ENCODE measurements at places on chromosomes 2 and 18.

DNA sequence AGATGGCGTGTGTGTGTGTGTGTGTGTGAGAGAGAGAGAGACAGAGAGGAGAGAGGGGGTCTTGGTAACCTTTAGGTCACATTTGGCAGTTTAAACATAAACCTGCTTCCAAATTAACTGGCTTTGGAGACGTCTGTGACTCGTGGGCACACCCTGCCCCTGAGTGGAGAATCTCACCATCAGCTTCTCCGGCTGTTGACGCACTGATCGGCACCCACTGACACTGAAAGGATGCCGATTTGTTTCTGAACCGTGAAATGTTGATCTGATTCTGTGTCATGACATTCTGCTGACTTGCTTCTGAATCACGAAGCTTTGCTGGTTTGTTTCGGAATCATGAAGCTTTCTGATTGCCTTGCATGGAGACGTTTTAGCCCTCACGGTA, 114.7 kb downstream of the RTP5 start:
- no peak for DNase-seq

GRCh38 chr2:239801404-239802184, 223.5 kb downstream of the NDUFA10 start:
- no peak for DNase-seq

DNA sequence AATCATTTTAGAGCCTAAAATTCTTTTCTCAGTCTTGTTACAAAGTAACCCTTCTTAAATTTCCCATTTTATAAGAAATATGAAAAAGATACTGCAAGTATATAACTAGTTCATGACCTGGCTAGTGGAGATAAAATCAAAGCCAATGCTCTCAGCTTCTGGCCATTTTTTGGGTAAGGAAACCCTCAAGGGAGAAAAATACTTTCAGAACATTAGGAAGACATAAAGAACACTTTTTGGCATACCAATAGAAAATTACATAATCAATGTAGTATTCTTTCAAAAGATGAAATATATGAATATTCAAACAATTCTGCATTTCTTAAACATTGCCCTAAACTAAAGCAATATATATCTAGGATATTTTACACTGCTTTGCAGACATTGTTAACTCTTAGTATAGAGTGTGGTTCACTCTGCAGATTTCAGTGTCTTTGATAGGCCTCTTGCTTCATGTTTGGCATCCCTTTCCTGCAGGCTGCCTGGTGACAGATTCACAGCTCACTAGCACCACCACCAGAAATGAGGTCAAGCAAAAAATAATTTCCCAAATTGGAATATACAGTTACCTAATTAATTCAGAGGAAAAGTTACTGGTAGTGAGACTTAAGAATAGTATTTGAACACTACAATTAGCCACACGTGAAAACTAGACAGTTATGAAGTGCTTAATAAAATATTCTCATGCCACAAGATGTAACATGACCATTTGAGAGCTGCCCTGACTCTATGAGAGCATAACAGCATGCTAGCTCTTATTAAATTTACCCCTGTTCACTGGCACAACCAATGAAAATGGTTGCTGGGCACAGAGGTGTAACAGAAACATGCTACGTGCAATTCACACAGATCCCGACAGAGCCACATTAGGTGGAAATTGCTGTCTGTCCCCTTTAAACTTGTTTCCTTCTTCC, 36.0 kb downstream of the PAIP2B start:
- no peak for DNase-seq

DNA sequence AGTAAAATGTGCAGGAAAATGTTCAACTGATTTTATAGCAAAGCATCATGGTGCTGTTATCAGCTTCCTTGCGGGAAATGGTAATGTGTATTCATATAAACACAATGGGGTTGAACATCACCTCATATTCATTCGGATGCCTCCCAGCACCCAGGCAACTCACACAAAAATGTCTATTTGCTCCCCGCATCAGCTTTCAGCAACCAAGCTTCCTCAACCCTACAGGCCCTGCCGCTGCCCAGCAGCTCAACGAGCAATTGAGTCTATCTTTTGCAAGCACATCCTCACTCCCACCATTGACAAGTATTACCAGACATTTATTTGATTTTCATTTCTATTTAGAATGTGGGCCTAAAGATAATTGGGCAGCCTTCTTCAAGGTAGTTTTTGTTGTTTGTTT, 2161.4 kb upstream of the PIK3C3 start:
- no peak for DNase-seq

- no peak for DNase-seq
Measured at GRCh38 chr2:13545320-13545719, 828.6 kb downstream of the TRIB2 start.

DNA sequence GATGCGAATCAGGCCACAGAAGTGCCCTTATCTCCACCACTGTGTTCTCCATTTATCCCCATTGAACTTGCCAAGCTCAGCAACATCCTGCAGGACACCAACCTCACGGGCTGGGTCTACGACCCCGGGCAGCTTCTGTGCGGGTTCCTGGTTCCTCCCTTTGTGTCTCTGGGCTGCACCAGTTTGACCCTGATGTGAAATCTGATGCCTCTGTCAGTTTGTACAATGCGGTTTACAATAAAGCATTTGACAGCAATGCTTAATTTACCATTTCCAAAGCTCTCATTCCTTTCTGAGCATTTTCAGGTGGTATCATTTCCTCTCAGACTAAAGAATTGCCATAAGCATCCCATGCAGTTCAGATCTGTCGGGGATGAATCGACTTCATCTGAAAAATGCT, 3.3 kb upstream of the TMEM18 start:
- no peak for DNase-seq

DNA sequence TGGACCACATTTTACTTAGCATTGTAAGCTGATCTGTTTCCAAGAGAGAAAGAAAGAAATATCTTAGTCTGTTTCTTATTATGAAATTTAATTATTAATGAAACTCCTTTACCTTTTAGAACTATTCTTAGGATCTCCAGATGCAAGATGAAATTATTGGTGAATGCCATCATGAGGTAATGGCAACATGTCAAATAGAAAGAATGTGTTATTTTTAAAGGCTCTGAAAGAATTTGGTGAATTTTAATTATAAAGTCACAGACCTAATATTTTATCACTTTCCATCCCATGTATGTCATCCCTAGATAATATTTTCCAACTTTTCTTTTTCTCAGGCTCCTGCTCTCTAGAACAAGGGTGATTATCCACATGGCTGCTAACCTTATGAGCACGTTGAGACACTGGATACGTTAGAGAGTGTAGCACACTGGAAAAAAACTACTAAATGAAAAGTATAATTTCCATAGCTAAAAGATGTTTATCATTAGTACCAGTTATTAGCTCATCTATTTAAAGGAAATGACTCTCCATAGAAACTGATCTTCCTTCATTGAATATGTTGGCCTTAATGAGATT, 95.2 kb upstream of the SCG2 start:
- no peak for DNase-seq

DNA sequence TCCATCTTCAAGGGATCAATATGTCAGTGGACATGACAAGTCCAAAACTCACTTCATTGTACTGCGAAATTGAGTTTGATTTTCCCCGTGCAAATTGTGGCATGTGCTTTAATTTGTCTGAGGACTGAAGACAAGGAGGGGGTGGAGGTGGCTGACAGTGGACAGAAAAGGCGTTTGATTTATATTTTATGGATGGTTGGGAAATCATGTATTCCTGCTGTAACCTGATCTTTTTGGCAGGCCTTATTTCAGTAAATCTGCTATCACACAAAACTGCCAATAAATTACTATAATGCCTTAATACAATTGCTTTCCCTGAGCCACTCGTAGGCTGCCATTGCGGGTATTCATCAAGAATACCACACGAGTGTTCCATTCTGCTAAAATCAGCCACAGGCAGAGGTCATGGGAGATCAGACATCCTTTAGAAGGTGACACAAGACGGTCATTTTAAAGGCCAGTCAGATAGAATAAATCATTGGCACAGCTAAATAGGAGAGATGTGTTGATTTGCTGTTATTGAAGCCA, 720.5 kb downstream of the MBD2 start:
- no peak for DNase-seq

DNA sequence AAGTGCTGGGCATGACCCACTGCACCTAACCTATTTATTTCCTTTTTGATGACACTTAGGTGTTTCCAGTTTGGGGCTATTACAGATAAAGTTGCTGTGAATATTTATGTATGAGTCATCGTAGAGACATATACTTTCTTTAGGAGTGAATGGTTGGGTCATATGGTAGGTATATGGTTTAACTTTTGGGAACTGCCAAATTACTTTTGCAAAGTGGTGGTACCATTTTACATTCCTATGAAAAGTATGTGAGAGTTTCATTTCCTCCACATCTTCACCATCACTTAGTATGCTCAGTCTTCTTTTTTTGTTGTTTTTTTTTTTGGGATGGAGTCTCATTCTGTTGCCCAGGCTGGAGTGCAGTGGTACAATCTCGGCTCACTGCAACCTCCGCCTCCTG, 56.1 kb downstream of the HNRNPLL start:
- DNase-seq, result no peak

GRCh38 chr2:200394045-200394444, 87.6 kb downstream of the SPATS2L start:
- no peak for DNase-seq

DNA sequence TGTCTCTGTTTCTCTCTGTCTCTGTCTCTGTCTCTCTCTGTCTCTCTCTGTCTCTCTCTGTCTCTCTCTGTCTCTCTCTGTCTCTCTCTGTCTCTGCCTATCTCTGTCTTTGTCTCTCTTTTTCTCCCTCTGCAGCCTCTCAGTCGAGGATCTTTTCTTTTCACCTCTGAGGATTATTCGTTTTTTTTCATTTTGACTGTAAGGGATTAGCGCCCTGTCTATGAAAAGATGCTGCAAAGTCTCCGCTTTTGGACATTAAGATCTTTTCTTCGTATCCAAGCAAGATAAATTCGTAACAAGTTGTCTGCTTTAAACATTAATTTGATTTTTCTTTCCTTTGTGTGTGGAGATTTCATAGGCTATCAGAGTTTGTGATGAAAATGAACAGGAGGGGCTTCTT, 191.2 kb upstream of the TPO start:
- no peak for DNase-seq

DNA sequence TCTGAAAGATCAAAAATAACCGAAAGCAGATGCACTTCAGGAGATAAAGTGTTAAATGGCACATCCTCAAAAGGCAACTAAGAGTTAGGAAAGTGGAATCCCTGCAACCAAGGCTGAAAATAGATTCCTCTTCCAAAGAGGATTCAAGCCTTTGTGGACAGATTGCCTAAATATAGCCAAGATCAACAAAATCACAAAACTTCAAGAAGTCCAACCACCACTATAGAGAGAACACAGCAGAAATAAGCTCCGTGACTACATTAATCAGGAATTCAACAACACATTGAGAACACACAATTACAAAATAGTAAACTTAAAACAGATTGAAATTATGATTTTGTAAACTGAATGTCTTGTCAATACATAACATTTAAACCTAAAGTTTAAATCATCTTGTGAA, 165.7 kb downstream of the LNPK start:
- no peak for DNase-seq

DNA sequence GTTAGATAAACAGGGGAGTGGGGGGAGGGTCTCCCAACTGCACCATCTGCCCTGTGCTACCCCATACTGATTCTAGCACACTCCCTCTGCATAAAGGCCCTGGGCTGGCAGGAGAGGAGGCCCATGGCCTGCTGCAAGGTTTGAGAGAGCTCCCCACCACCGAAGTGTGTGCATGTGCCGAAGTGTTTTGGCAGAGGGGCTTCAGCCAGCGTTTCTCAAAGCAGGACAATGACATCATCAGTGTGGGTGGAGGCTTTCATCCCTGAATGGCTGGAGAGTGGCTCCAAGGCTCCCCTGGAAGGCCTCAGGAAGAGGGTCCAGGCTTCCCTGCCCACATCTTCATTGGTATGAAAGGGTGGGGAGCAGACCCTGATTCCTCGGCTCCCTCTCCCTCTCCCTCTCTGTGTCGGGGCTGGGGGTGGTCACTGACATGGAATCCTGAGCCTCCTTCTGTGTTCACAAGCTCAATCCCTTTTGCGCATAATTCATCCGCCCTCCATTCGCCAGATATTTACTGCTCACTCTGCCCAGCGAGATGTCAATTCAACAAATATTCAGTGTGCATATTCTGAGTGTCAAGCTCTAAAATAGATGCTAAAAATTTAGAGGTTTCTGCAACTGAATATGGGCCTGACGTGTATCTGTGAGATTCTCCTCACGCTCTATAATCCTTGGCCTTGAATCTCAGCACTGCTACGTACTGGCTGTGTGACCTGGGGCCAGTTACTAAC, 122.1 kb downstream of the CELF4 start:
- no peak for DNase-seq

DNA sequence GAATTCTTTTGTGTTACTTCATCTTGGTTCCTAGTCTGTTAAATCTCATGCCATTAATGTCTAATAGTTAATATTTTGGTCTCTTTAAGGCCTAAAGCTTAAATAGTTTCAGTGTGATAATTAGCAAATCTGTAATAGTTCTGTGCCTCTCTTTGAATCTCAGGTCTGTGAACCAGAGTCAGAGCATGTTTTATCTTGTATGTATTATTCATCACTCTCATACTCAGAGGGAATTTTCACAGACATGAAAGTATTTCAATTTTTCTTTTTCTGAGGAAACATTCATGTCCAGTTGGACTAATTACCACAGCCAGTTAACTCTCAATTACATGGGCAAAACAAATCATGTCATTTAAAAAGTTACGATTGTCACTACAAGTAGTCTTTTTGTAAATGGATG, 931.9 kb upstream of the SLC39A10 start:
- no peak for DNase-seq

GRCh38 chr2:43039376-43040080, 186.9 kb downstream of the ZFP36L2 start:
- no peak for DNase-seq

DNA sequence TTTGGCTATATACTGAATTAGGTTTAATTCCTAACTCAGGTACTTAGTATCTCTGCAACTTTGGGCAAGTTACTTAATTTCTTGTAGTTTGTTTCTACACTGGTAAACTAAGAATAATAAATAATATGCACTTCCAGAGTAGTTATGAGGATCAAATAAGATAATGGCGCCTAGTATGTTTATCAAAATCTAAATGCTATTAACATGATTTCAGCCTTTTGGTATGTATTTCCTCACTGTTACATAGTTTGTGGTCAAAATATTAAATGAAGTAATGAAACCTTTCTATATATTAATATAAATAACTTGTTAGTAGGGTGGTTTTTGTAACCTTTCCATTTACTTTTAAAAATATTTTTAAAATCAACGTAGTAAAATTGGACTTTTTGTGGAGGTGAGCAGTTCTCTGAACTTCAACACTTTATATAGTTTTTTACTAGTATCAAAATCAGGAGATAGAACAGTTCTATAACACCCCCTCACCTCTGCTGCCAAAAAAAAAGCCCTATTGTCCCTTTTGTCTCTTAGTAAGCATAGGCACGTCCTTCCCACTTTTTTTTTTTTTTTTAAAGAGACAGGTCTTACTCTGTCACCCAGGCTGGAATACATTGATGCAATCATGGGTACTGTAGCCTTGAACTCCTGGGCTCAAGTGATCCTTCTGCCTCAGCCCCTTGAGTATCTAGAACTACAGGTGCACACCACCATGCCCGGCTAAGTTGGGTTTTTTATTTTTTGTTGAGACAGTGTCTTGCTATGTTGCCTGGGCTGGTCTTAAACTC, 44.8 kb downstream of the RAB3GAP1 start:
- no peak for DNase-seq

- no peak for DNase-seq
Measured at GRCh38 chr2:82524826-82525225, 1934.3 kb downstream of the SUCLG1 start.

GRCh38 chr18:70659036-70659925, 370.4 kb downstream of the SOCS6 start:
- DNase-seq, result no peak
